Activated CD4-positive, alpha-beta T cell treated with anti-CD3 and anti-CD28 coated beads for 24 hours (primary cell): ENCODE measurements at places on chromosomes 3 and 15.
A peak's percentile ranks its signal among the peaks of the same experiment; 100 is the strongest.

DNA sequence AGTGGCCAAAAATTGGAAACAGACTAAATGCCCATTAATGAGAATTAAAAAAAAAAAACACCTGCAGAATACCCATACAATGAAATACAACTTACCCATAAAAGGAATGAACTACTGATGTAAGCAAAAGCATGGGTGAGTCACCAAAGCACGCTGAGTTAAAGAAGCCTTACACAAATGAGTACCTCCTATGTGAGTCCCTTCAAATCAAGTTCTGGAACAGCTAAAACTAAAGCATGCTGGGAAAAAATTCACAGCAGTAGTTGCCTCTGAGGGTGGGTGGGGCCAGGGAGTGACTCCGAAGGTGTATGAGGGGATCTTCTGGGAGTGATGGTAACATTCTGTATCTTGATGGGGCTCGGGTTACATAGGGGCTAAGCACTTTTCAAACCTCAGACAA is 11.4 kb downstream of the MYO5C start:
- no peak for DNase-seq

GRCh38 chr3:127744875-127745274 is 72.1 kb downstream of the ABTB1 start:
- DNase-seq = no peak

GRCh38 chr3:16482194-16482769 is 31.2 kb downstream of the RFTN1 start:
- DNase-seq = no peak

DNA sequence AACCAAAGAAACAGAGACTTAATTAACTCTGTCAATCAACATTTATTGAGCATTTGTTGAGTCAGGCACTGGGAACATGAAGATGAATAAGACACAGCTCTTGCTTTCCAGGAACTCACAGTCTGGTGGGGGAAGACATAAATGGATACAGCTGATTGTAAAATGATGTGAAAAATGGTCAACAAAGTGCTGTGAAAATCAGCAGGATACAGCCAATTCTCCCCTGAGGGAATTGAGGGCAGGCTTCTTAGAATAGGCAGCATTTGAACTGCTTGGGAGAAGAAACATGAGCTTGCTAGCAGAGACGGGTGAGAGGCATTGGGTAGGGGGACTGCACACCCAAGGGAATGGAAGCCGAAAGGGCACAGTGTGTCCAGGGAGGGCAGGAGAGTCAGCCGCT is 41.1 kb downstream of the MFSD1 start:
- DNase-seq = no peak

- DNase-seq = no peak
Observed at GRCh38 chr15:68557469-68558317, 21.1 kb upstream of the CORO2B start.

DNA sequence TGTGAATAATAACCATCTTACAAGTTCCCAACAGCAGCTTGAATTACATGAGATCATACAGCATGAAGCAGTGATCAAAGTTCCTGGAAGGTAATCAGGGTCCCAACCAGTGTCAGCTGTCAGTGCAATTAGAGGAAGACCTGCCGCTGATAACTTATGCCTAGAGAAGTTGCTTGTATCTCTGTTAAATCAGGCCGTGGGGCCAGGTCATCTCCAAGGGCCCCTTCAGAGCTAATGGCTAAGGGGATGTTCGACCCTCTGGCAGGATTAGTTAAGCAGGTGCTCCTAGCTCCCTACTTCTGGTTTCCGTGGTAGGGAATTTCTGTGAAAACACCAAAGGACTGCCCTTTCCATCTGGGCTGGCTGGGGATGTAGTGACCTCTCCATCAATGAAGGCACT is 251.0 kb downstream of the FAM43A start:
- no peak for DNase-seq

DNA sequence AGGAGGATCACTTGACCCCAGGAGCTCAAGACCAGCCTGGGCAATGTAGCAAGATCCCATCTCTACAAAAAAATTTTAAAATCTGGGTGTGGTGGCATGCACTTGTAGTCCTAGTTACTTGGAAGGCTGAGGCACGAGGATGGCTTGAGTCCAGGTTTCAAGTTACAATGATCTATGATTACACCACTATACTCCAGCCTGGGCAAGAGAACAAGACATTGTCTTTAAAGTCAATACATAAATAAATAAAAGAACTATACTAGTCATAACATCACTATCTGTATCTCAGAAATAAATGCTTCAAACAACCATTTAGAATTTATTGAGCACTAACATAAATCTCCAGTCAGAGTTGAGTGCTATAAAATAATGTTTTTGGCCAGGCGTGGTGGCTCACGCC is 8.5 kb upstream of the PHLDB2 start:
- no peak for DNase-seq

- peak; percentile 48 for DNase-seq
Observed at GRCh38 chr15:76994001-76994400, 925 bp upstream of the PSTPIP1 start.

DNA sequence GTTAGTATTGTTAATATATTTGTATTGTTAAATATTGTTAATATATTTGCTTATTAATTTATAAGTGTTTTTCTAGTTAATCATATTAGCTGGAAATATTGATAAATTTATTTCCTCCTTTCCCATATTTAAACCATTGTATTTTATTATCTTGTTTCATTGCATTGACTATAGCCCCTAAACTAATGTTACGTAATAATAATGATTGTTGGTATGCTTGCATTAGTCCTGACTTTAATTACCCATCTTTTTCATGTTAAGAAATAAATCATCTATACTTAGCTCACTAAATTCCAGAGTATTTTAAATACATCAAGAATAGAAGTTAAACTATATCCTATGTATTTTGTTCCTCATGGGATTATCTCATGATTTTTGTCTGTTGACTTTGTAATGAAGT is 368.2 kb downstream of the LSAMP start:
- DNase-seq = no peak

DNA sequence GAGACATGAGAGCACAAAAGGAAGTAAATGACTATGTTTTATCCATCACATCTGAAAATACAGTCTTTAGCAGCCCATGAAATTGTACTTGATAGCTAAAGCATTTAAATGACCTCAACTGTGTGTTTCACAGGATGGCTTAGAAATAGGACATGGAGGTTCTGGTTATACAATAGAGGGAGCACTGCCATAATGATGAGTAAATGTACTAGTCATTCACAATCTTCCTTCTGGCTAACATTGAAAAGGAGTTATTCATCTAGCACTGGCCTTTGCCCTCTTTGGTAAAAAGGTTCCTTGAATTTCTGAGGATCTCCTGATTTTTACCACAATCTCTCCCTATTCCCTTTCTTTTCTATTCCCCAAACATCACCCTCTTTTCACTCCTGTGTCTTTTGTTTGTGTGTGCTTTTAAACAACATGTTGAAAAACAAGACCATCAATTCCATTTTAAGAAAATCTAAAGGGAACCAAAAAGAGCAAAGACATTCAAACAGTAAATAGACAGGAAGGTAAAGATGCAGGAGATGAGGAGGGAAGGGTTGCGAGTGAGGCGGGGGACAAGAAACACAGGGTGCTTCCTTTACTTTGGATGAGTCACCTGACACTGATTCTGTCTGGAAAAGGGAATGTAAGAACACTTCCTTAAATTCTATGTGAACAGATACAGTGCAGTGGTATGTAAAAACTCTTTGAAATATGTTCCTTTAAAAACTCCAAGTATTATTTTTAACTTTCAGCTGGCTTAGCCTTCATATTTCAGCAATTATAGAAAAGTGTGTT is 619.0 kb downstream of the MECOM start:
- no peak for DNase-seq

- no peak for DNase-seq
Observed at GRCh38 chr3:1135194-1135593, 42.4 kb downstream of the CNTN6 start.
